ENCODE measurements at places on chromosomes 5 and 9.

GRCh38 chr5:172506921-172507320, 52.6 kb upstream of the SH3PXD2B start:
- no peak for DNase-seq

DNA sequence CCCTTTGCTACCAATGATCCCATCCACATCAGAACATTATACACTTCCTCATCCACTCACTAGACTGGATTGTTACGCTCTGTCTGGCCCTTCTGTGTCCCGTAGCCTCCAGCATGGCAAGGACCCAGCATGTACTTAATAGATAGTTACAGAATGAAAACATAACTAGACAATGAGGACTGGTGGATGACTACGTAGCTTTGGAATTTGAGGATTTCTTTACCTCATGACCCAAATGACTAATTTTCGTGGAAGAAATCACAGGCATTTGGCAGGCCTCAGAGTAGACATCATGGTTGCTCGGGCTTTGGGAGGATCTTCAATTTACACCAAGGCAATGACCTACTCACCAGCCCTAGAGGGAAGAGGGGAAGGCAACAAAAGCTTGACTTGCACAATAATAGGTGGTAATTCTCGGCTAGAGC, 299.8 kb downstream of the TLE1 start:
- no peak for DNase-seq

GRCh38 chr5:63960646-63961045, 1.6 kb downstream of the HTR1A start:
- no peak for DNase-seq

- DNase-seq: no peak
Observed at GRCh38 chr9:130198501-130199179, 26.4 kb downstream of the NCS1 start.

GRCh38 chr5:117133198-117133597, 558.6 kb upstream of the SEMA6A start:
- DNase-seq: no peak

- no peak for DNase-seq
Observed at GRCh38 chr5:96260009-96260408, 173.0 kb downstream of the PCSK1 start.

DNA sequence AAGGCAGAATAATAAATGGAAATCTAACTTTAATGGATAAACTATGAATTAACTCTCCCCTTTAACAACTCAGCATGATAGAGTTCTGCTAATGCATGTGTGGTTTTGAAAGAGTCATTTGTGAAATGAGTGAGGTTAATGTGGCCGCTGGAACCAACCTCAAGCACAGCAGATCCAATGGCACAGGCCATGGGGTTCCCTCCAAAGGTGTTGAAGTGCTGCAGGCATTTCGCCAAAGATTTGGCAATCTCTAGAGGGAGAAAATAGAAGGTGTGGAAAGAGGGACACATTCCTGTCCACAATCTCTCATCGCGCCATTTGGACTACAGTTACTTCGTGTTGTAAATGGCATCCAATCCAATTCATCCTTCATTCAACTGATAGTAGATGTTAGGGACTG, 35.0 kb downstream of the AGXT2 start:
- no peak for DNase-seq

- no peak for DNase-seq
Observed at GRCh38 chr9:71758277-71758676, 10.0 kb downstream of the CEMIP2 start.

- no peak for DNase-seq
Observed at GRCh38 chr9:99936947-99937587, 30.6 kb downstream of the STX17 start.

GRCh38 chr5:34618371-34619065, 37.6 kb upstream of the RAI14 start:
- DNase-seq: no peak

DNA sequence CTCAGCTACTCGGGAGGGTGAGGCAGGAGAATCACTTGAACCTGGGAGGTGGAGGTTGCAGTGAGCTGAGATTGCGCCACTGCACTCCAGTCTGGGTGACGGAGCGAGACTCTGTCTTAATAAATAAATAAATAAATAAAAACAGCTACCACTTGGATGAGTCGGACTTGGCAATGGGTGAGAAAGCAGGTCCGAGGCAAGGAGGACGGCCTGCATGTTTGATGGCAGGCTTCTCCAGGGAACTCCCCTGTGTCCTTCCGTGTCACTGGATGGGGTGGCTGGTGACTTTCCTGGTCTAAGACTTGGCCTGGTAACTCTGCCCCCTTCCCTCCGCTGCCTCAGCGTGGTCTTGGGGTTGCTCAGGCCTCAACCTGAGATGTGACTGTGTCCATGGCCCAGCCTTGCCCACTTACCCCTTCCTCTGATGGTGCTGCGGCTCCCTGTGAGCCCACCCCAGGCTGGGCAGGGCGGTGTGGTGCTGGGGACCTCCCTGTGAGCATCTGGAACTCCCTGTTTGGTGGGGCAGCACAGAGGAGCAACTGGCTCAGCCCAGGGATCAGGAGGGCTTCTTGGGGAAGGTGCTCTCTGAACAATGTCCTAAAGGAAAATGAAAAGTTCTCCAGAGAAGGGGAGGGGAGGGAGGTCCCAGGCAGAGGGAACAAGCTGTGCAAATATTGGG, 62.5 kb upstream of the PSD2 start:
- DNase-seq: no peak

GRCh38 chr5:96984506-96985192, 48.8 kb downstream of the LNPEP start:
- DNase-seq: no peak
